SJSA1 (cell line): ENCODE measurements at places on chromosomes 3 and 15.

GRCh38 chr15:76935620-76936019, 4.1 kb downstream of the RCN2 start:
- no peak for DNase-seq

GRCh38 chr15:61171209-61171608, 57.9 kb downstream of the RORA start:
- DNase-seq: no peak

GRCh38 chr15:70399204-70399603, 301.5 kb upstream of the TLE3 start:
- DNase-seq: no peak

GRCh38 chr15:96340348-96340597, 9.8 kb downstream of the NR2F2 start:
- DNase-seq: no peak

DNA sequence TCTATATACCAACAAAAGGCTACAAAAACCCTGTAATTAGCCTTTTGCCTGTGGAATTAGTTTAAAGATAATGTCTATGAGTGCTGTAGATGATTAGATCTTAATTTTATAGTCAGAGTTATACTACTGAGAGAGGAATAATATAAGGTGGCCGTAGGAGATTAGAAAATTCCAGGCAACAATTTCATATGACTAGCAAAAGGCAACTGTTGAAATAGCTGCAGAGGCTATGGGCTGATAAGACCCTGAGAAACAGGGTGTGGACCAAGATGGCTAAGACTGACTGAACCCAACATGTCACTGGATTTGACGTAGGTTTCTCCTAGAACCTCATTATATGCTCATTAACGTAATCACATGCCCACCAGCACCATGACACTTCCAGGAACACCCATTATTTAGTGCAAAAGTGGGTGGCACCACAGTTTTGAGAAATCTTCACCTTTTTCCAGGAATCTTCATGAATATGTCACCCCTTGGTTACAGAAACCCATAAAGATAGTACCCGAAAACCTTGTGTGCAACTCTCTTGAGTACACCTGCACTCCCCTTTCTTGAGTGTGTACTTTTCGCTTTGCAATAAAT, 29.1 kb upstream of the SCG3 start:
- DNase-seq: no peak

DNA sequence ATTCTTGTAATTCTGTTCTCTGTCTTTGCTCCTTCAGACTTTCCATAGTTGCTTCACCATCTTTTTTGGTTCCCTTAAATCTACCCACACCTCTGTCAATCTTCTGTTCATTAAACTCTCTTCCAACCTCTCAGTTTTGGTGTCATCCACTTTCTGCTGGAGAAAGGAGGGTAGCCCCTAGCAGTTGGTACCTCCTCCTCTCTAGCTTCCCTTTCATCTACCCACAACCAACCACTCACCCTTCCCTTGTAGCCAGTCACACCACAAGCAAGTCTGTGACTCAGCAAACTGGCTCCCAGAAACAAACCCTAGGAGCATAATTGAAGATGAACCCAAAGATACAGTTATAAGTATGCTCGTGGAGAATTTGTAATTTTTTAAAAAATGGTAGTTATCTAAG, 318.6 kb downstream of the FHIT start:
- no peak for DNase-seq

DNA sequence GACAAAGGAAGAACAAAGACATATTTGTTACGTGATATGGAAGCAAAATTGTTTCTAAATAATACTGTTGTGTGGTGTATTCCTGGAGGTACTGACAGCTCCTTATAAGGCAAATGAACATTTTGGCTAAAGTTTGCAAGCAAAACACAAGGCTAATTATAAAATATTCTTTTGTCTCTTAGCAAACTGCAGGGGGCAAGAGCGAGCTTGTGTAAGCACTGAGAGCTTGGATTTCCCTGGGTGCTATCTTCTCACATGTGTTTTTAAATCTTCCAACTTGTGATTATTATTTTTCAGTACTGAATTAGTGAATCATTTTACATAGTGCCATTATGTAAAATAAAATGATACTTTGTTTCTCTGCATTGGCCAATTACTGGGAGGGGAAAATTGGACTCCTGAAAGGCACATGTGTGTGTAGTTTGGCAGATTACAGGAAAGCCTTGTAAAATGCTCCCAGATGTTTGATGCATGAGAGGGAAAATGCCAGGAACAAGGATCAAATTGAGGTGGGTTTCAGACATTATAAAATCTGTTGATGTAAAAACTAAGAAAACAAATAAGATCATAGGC, 611.5 kb downstream of the AGBL1 start:
- no peak for DNase-seq

- DNase-seq: no peak
Observed at GRCh38 chr15:79195802-79196201, 86.7 kb upstream of the ANKRD34C start.

DNA sequence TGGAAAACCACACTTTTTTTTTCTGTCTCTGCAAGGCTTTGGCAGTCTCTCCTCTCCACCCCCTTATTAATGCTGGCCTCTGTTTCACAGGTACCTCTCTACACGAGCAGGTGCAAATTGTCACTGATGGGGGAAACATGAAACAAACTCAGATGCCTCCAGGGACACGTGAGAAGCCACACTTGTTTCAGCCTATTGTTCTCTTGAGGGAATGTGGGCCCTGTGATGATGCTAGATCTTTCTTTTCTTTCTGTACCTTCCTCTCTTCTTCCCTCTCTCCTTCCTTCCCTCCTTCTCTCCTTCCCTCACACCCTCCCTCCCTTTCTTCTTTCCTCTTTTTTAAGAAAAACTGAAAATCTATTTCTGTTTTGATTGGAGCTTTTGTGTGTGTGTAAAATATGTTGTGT, 5.7 kb upstream of the BLM start:
- DNase-seq: no peak

- DNase-seq: no peak
Observed at GRCh38 chr3:27844052-27844675, 122.0 kb upstream of the EOMES start.

DNA sequence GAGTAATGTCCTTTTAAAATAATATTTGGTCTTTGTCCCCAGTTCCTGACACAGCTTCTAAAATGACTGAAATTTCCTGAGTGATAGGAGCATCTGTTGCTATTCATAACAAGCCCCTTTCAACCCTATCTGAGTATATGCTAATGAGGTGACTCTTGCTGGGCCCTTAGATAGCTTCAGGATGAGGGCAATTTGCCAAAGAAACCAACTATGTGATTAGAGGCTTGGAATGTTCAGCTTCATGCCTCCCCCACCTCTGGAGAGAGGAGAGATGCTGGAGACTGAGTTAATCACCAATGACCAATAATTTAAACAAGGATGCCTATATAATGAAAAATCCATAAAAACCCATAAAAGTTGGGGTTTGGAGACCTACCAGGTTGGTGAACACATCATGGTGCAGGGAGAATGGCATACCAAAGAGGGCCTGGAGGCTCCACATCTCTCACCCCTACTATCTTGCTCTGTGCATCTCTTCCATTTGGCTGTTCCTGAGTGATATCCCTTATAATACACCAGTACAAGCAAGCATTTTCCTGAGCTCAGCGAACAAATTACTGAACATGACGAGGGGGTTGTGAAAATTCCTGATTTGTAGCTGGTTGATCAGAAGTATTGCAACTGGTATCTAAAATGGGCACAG, 189.2 kb downstream of the ECT2 start:
- DNase-seq: no peak

- peak; percentile 29 for DNase-seq
Observed at GRCh38 chr3:120198305-120198878, 86.6 kb downstream of the GPR156 start.

GRCh38 chr3:12231431-12231830, 57.4 kb upstream of the PPARG start:
- DNase-seq: no peak

DNA sequence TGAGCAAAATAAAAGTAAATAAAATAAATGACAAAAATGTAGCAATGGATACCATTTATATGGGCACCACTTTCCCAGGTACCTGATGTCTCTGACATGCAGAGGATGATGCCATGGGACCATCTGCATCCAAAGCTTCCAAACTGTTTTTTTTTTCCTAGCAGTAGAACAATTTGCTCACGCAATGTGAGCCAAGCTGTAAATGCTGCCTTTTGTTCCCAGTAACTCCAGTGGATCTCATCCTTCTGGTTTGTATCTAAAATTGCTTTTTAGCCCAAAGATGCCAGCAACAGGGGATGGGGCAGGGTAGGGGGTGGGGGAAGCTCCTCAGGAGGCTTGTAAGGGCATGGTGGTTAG, 32.7 kb downstream of the SLC12A8 start:
- no peak for DNase-seq

- no peak for DNase-seq
Observed at GRCh38 chr3:179884136-179884535, 152.6 kb downstream of the PEX5L start.

DNA sequence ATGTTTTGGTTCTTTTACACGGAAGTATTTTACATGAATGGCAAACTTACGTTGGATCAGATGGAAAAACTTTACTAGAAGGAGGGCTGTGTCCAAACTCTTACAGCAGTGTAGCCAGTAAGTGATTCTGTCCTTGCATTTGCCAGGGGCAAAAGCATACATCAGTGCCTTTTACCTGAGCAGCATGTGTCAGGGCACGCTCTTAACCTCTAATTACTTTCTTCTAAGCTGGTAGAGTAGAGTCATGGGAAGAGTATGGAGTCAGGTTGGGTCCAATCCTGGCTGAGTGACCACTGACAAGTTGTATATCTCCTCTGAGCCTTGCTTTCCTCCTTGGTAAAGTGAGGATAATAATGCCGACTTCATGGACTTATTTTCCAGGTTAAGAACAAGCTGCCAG, 47.1 kb downstream of the RYR3 start:
- DNase-seq: no peak

GRCh38 chr3:23493889-23494288, 290.8 kb downstream of the UBE2E2 start:
- DNase-seq: no peak

- no peak for DNase-seq
Observed at GRCh38 chr3:185931777-185932612, 5.8 kb downstream of the TRA2B start.

DNA sequence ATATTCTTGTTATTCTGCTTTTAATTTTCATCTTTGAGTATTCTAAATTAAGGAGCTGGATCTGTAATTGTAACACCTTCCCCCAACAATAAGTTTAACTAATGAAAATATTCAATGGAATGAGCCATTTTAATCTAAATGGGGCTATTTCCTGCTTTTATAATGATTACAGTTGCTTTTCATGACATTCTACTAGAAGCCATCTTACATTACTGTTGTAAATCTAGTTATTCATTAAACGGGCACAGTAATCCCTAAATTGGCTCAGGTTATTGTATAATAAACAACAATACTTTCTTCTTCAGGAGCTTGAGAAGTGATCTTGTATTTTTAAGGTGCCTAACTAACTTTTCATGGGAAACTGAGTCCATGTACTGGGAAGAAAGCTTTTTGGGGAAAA, 8.5 kb downstream of the FLNB start:
- DNase-seq: no peak

DNA sequence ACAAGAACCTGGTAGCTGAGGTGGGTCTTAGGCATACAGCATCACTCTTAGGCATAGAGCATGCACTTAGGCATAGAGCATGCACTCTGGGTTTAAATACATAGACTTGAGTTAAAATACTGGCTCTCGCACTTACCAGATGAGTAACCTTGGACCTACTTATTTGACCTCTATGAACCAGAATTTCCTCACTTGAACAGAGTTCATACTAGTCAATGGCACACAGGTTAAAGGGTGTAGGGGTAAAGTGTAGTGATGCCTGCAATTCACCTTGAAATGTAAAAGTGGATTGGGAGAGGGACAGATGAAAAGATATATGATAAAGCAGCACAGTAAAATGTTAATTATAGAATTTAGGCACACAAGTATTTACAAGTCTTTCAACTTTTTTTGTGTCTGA, 1.6 kb downstream of the RUVBL1 start:
- no peak for DNase-seq

DNA sequence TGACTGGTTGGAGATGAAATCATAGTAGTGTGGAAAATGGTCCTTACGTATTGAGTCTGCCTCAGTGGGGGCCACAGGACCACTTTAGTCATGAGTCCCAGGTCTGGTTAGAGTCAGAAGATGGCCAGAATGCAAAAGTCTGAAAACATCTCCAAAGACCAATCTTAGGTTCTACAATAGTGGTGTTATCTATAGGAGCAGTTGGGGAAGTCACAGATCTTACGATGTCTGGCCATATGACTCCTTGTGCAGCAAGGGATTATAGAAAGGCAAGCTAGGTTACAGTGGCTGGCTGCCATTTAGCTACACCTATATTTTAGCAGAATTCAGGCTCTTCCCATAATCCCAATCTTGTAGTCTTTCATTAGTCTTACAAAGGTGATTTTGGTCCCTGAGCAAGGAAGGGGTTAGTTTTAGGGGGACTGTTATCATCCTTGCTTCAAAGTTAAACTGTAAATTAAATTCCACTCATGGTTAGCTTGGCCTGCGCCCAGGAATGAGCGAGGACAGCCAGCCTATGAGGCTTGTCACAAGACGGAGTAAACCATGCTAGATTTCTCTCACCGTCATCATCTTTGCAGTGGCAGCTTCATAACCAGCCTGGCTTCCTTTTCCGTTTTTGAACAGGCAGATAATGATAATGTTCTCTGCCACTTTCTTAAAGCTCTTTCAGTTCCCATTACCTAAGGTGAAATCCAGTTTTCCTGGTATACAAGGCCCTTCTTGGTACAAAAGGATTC, 134.1 kb downstream of the VPS8 start:
- no peak for DNase-seq

- DNase-seq: no peak
Observed at GRCh38 chr3:15606434-15606891, 4.9 kb downstream of the BTD start.

DNA sequence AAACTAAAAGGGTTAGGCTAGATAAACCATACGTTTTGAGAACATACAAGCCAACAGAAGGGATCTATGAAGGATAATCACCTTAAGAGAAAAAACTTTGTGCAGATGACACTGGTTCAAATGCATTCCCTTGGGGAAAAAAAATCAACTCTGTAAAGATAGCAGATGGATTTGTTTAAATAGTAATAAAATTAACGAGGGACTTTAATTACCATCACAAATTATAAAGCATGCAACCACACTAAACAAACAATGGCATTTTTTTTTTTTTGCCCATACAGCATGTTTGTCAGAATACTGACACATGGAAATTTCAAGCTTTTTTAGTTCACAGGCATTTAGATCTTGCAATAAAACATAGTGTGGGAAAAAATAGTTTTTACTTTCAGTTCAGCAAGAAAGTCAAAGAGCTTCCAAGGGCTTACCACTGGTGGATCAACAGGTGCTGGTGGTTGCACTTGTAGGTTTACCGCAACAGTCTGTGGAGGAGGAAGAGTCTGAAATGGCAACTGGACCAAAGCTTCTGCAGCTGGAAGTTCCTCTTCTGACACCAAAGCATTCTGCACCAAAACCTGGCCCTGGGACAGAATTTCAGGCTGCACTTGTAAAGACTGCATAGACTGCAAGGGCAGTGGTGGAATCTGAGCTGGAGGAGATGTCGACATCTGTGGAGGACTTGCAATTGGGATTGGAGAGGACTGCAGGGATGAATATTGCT, 53.1 kb downstream of the PHC3 start:
- DNase-seq: no peak
